ENCODE measurements at places on chromosomes 12 and 14.

GRCh38 chr12:123085730-123086487 lies 65.0 kb downstream of the PITPNM2 start:
- DNase-seq: peak; percentile 54

DNA sequence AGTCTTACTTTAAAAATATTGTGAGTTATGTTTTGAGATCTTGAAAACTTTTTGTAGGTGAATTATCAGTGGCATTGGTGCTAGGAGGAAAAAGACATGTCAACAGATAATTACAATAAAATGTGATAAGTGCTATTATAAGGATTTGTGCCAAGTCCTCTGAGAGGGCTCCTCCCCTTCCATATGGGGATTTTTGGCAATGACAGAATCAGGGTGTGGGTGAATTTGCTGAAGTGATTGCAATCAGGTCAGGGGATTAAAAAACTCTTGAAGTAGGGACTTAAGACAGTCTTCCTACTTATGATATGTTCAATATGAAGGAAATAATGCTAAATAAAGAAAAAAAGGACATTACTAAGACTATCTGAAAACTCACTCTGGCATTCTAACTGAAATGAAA lies 122.5 kb downstream of the SLC15A5 start:
- DNase-seq: no peak

- DNase-seq: no peak
These were observed 350.4 kb downstream of the TMEM121 start for GRCh38 chr14:105876829-105877228.

GRCh38 chr12:4431436-4431835 lies 14.2 kb downstream of the FGF6 start:
- no peak for DNase-seq

GRCh38 chr14:68278576-68279436 lies 459.2 kb downstream of the RAD51B start:
- DNase-seq: no peak

DNA sequence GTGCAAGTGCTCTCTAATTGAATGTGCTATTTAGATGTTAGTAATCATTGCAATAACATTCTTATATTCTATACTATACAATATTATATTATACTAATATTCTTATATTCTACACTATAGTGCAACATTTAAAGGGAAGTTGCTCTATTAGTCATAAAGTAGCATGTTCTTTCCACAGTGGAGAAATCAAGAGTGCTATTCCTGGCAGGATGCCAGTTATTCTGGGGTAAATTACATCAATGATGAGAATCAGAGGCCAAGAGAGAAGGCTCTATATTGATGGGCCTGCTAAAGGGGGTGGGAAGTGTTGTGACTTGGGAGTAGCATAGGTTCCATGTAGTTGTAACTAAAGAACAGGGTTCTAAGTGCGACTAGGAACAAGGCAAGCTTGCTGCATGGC lies 121.5 kb downstream of the SLC15A5 start:
- no peak for DNase-seq

GRCh38 chr12:39032034-39032433 lies 126.6 kb upstream of the CPNE8 start:
- no peak for DNase-seq

- DNase-seq: no peak
These were observed 11.0 kb downstream of the OR6S1 start for GRCh38 chr14:20630340-20631022.

GRCh38 chr12:67073336-67073735 lies 195.8 kb upstream of the CAND1 start:
- DNase-seq: no peak

GRCh38 chr14:58878439-58879139 lies 240.8 kb downstream of the DACT1 start:
- no peak for DNase-seq

DNA sequence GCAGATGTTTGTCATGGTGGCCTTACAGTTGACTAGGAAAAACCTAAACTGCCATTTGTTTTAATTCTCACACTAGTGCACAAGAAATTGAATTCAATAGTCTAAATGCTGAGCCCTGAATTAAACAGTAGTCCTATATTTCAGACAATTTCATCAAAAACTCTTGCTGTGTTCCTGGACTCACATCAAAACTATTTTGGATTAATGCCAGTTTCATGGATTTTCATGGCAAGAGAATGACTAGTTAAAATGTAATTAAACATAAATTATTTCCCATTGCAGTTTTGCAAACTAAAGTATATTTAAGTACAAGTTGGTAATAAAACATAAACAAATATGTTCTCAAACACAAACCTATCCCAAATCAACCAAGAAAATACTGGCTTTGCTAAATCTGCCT lies 468.0 kb upstream of the PRICKLE1 start:
- no peak for DNase-seq

DNA sequence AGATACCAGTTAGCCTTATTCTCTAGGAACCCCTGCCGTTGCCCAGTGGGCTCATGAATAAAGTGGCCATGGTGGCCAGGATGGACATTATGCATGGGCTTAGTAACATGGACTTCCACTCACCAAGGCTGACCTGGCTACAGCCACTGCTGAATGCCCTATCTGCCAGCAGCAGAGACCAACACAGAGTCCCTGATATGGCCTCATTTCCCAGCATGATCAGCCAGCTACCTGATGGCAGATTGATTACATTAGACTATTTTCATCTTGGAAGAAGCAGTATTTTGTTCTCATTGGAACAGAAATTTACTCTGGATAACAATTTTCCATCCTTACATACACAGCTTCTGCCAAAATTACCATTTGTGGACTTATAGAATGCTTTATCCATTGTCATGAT lies 16.2 kb upstream of the LPCAT3 start:
- DNase-seq: no peak

- no peak for DNase-seq
These were observed 361.3 kb upstream of the SFSWAP start for GRCh38 chr12:131349397-131350127.

DNA sequence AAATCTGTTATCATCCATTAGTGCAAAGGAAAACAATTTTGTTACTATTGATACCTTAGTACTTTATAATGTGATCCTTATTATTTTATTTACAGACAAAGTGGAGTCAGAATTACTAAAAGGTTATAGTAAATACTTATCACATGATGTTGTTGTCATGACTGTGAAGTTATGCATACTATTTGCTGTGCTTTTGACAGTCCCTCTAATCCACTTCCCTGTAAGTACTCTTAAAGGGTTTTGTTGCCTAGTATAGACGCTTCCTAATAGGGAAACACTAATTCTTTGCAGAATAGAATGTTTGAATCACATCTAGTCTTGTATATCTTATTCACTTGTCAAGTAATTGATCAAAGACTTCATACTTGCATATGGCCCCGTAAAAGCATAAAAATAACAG lies 69.4 kb downstream of the SLC38A6 start:
- no peak for DNase-seq

- no peak for DNase-seq
These were observed 1010.3 kb downstream of the LRFN5 start for GRCh38 chr14:42617005-42617404.

GRCh38 chr12:108856428-108857157 lies 790 bp downstream of the SSH1 start:
- DNase-seq: peak; percentile 51

GRCh38 chr12:131990066-131990979 lies 40.6 kb downstream of the EP400 start:
- no peak for DNase-seq

DNA sequence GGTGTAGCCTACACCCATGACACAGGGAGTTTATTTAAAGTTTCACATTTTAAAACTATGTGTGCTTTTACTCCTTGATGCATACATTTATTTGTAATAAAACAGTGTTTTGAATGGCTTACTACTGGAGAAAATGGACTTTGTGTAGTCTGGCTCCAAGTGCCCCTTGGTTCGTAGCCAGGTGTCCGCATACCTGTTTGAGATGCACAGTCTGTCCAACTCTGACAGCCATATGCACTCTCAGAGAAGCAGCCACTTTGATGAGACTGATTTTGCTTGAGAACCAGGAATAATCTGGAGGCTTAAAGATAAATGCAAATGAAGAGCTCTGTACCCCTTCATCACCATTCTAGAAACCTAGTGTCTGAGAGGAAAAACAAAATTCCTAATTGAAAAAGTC lies 24.0 kb downstream of the RTN1 start:
- no peak for DNase-seq

GRCh38 chr12:112418608-112419296 lies at the start of gene PTPN11:
TSS of gene PTPN11 (plus strand) at chr12:112418947. CDS start at chr12:112419112, 165 bp downstream.
- DNase-seq: peak; percentile 96

DNA sequence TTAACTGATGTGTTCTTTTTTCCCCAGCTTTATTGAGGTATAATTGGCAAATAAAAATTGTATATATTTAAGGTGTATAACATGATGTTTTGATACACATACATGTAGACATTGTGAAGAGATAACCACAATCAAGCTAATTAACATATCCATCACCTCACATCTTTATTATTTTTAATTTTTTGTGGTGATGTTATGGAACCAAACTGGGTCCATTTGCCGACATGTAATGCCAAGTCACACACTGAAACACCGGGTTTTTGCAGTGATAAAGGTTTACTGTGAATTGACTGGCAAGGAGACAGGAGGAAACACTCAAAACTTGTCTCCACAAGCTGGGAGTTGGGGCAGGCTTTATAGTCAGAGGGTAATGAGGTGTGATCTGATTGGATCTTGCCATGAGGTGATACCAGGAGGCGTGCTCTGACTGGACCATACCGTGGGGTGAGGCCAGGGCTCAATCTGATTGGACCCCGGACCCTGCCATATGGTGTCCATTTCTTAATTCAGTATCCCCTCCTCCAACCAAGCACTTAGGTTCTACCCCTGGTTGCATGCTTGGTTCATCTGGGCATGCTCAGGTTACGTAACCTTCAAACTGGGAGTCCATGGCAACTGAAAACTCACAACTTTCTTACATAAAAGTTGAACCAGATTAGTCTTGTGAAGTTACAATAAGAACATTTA lies 11.8 kb upstream of the WSCD2 start:
- no peak for DNase-seq

DNA sequence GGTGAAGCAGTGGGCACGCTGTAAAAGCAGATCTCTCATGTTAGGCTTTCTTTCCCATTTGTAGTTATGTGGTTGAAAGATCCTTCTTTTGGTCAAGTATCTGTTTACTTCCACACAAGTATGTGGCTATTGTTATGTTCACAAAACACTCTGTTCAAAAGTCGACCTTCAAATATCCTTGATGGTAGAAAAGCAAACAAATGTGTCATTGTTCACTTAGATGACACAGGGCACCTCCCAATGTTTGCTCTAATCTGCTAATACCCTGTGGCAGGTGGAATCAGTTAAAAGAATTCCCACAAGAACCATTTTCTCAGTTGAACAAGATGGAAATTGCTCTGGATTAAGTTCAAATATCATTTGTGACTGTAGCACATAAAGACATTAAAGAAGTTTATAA lies 43.6 kb upstream of the NAA30 start:
- DNase-seq: no peak
